ENCODE measurements at places on chromosomes 5 and 9. TPM values are rescaled to one million over a fixed set of nuclear protein-coding genes. Genes with fewer than 3 reads are reported as not detected.
A peak's percentile ranks its signal among the peaks of the same experiment; 100 is the strongest.

DNA sequence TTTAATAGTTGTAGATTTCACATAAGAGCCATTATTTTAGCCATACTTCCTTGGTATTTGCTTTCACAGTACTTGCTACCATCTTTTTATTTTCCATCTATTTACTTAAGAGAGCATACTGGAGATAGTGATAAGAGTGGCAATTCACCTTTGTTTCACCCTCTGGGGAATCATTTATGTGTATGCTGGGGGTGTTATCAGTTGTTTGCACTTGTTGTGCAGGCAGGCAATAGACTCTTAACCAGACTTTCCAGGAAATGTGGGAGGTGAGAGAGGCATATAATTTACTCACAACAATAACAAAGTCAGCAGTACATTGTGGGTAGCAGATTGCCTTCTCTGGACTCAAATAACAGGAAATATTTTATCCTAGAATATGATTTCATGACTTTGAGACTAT is 1018.3 kb downstream of the CDH12 start:
- no peak for DNase-seq

DNA sequence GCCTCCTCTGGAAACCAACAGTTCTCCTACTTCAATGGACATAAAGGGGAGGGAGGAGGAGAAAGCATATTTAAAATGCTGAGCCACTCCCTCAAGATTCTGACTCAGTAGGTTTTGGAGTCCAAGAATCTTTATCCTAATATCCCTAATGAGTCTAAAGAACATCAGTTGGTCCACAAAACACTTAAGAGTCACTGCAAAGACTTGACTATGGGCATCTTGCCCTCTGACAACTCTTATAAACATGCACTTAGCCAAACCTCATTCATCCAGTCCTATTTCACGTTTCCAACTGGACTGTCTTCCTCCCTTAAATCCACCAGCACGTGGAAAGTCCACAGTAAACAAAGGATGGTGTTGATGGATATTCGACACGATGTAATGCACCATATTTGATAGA is 172.5 kb downstream of the FAM114A2 start:
- DNase-seq: no peak

AK6 gene
- 16.1 TPM for total RNA-seq

- DNase-seq: no peak
Observed at GRCh38 chr9:98873526-98873925, 66.1 kb downstream of the GALNT12 start.

GRCh38 chr9:79155308-79155707 is 416.5 kb upstream of the TLE4 start:
- DNase-seq: no peak

SOX30 gene
- 0.16 TPM for total RNA-seq

DNA sequence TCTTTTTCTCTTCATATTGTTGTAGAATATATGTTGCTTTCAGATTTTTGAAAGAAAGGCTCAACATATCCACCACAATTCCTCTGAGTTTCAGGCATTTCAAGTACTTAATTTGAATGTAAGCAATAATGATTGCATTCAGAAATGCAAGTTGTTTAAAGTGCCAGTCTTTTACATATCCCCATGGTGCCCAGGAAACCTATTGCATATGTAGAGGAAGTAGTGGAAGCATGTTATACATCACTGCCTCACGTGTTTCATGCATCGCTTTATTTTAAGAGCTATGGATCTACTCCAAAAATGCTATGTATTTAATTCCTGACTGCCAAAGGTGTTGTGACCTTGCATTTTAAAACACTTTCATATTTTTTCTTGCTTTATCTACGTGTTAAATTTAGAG is 28.1 kb downstream of the CPEB4 start:
- no peak for DNase-seq

IL13 gene
- not detected for total RNA-seq

ARID3C gene
- not detected for total RNA-seq

GRCh38 chr9:129458663-129459546 is 162.0 kb downstream of the C9orf50 start:
- peak; percentile 47 for DNase-seq

DNA sequence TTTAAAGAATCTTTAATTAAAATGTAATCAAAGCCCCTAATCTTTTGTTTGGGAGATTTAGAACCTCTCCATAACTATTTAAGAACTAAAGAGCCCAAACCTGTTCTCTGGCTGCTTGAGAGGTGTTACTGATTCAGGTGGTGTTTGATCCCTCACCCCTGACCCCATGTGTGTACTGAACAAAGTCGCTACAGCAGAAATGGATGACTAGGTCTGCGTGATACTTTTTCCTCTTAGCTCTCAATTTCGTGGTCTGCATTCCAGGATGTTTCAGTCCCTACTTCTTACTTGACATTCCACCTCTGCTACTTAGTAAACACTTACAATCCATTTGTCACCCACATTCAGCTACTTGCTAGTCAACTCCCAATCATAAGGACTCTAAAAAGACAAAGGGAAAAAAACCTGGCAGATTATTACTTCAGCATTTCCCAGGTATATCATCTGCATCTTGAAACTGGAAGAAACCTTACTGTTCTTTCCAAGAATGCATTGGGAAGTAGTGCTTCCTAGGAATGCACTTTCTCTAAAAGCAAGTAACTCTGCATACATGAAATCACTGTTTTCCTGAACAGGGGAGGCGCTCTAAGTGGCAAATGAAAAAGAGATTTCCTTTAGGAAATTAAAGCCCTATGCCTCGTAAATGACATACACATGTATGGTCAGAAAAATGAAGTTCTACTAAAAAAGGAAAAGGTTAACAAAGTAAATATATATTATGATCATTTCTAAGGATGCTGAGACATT is 1091.6 kb downstream of the PTPRD start:
- no peak for DNase-seq

GRCh38 chr5:40585537-40586267 is 94.0 kb upstream of the PTGER4 start:
- no peak for DNase-seq

DNA sequence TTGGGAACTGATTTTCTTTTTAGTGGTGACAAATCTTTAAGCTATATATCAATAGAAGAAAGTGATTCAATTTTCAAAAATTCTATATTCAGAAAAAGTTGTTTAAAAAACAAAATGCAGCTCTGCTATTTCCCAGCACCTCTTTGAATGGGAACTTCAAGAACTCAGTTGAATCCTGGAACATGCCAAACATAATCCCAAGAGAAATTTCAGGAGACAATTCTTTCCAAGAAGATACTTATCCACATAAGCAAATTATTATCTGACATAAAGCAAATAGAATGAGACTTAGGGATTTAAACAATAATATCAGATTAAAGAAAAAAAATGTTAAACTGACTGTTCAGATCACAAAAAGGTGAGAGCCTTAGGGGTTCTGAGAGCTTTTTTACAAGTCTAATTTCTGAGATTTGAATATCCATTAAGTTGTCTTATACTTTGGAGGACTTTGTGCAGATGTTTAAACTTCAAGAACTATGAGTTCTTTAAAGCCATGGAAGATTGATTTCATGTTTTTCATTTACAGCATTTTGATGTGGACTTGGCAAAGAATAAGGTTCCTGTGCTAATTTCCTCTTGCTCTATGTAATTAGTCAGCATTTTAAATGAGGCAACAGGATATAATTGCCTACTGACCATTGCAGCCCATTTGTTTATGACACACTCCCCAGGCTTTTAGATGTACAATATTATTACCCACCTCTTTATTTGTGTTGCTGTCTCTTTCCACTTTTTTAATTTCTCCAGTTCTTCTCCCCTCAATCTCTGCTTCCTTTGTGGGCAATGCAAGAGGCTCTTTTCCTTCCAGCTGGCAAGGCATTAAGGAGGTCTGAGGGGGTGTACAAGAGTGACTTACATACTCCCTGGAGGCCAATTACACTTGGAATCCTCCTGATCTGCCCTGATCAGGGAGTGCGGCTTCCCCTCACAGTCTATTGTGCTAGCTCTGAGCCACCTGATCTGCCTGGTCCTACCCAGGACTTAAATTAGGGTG is 419.1 kb downstream of the NR2F1-AS1 start:
- DNase-seq: no peak

GRCh38 chr5:579746-580366 is 32.3 kb upstream of the CEP72 start:
- no peak for DNase-seq

RPL12 gene
- 1,054 TPM for total RNA-seq

DNA sequence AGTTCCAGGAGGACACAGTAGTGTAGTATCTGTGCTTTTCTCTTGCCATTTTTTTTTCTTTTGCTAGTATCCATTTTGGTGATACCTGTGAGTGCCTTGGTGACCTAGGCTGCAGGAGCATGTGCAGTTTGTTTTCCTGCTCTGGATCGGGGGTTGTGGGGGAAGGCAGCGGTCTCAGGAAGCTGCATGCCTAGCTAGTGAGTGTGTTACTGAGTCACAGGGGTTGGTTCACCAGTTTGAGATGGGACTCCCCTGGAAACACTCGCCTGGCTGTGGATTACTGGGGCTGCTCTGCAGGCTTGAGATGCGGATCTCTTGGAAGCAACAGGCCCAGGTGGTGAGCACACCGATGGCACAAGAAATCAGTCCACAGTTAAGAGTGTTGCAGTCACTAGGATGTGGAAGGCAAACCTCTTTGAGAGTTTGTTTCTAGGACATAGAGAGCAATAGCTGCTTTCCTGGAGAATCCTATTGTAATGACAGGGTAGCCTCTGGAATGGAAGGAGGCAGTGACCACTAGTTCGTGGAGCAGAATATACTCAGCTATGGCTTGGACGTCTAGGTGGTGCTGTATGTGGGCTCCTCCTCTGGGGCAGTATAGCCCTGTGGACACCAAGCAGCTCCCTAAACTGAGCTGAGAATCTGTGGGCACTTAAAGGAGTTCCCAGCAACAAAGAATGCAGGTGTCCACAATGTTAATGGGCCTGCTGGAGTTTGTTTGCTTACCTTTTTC is 20.0 kb upstream of the SPATA31E1 start:
- DNase-seq: no peak

DNA sequence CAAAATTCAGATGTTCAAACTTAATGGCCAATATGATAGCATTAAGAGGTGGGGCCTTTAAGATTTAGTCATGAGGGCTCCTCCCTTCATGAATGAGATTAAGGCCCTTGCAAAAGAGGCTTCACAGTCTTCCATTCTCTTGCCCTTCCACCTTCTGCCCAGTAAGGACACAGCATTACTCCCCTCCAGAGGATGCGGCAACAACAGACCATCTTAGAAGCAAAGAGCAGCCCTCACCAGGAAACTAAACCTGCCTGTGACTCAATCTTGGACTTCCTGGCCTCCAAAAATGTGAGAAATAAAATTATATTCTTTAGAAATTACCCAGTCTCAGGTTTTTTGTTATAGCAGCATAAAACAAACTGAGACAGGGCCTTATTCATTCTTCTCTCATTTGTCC is 8.2 kb downstream of the AP3B1 start:
- DNase-seq: no peak

DNA sequence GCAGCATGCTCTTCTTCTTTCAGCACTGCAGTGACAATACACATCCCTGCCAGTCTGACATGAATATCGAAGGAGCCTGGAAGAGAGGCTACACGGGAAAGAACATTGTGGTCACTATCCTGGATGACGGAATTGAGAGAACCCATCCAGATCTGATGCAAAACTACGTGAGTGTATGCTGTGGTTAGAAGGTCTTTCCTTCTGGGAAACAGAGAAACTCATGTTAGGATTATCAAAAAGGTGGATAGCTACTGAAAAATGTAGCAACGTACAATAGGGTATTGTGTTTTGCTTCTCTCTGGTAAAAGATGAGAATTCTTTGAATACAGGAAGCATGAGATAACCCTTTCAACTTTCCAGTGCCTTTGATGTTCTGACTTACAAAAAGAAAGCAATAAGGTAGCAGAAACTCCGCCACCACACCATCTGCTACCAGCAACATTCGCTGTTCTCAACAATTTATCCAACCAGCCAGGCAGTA is 133.3 kb downstream of the PCSK5 start:
- DNase-seq: no peak

- DNase-seq: peak; percentile 38
Observed at GRCh38 chr9:32431940-32432555, 47.6 kb downstream of the ACO1 start.

DNA sequence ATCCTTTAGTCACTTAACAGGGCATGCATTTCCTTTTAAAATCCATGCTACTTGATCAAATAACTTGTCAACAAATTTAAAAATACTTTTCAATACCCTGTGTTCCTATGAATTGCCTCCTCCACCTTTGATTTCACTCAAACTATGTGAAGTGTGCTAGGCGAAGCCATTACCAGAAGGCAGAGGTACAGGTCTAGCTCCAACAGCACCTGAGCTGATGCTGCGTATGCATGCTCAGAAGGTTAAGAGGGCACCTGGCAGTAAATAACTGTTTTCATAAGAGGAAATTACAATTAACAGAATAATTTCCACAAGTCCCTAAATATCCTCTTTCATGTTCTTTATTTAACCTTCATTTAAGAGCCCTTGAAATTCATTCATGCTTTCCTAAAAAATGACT is 251.8 kb downstream of the EFNA5 start:
- DNase-seq: no peak

DNA sequence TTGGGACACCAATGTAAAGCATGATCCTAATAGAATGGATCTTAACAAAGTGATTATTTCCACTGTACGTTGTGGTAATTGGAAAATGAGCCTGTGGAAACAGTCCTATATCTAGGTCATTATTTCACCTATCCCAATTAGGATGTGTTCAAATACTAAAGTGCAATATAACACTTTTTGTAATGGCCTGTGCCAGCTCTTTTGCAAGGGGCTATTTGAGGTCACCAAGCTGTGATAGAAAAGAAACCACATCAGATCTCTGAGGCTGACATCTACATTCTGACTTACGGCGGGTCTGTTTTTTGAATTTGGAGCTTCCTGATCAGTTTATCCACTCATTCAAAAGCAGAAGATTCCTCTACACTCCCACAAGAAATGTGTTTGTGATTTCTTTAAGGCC is 150.0 kb downstream of the TLE1 start:
- DNase-seq: no peak

THBS4 gene
- 8.2 TPM for total RNA-seq

Data from transverse colon (tissue), 4 donors.